ENCODE measurements at places on chromosomes 13 and 19.
A peak's percentile ranks its signal among the peaks of the same experiment; 100 is the strongest.

GRCh38 chr13:105058517-105058916, 1476.9 kb downstream of the EFNB2 start:
- no peak for DNase-seq

GRCh38 chr13:111006506-111007031, 91.7 kb upstream of the ANKRD10 start:
- peak; percentile 91 for DNase-seq

- DNase-seq, result no peak
Observed at GRCh38 chr13:68007576-68007975, 777.4 kb upstream of the PCDH9 start.

DNA sequence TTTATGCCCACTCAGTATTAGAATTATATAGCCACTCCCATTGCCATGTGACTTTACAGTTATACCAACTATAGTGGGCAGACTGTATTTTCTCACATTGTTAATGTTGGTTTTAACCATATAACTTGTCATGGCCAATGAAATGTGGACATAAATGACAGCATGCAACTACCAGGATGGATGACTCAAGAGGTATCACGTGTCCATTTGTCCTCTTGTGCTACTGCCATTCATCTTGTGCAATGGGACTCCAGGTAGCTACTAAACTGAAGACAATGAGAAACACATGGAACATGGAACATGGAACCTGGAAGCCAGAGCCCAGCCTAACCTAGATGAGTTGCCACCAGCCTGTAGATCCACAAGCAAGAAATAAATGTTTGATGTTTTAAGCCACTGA, 242.7 kb upstream of the IPO5 start:
- no peak for DNase-seq

DNA sequence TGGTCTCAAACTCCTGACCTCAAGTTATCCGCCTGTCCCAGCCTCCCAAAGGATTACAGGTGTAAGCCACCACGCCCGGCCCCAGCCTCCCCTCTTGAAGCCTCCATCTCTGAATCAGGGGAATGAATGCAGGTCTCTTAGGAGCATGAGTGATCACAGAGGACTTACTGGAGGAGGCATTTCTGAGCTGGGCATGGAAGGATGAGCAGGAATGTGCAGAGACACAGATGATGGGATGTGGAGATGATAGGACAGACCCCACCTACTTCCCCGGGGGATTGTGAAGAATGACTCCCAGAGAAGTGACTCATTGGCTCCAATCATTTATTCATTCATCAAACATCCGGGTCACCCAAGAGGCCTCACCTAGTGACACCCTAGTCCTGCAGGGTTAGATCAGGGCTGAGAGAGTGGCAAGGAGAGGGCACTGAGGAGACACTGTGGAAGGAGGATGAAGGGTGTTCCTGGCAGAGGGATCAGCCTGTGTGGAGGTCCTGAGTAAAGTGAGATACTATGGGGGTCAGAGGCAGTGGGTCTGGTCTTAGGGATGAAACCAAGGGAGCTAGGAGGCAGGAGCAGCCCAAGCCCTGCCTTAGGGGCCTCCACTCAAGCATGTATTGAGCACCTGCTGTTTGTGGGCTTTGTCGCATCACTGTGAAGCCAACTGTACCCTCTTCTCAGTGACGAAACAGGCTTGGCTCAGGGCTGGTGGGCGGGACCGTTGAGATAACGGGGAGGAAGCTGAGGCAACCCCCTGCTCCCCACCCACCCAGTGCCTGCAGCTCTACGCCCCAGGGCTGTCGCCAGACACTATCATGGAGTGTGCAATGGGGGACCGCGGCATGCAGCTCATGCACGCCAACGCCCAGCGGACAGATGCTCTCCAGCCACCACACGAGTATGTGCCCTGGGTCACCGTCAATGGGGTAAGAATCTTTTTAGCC, 3.0 kb downstream of the IFI30 start:
- DNase-seq, result no peak

GRCh38 chr13:33052506-33053280, 36.5 kb downstream of the KL start:
- peak; percentile 74 for DNase-seq

- no peak for DNase-seq
Observed at GRCh38 chr19:2618611-2619010, 83.9 kb downstream of the GNG7 start.

DNA sequence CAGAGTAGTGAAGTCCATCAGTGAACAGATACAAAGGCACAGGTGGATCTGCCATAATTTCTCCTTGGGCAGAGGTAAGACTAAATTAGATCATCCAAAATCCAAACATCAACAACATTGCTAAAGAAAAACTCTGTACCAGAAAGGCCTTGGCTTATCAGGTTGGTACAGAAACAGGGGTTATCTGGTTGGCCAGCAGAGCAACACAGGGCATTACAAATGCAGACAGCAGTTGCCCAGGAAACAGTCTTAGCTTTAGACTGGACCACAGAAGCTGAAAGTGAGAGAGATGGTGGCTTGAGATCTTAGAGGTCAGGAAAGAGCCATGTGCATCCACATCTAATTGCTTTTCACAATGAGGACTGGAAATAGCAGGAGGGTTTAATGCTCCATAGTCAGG, 26.6 kb upstream of the DGKH start:
- no peak for DNase-seq

- DNase-seq, result no peak
Observed at GRCh38 chr13:35814605-35815011, 316.6 kb downstream of the DCLK1 start.

DNA sequence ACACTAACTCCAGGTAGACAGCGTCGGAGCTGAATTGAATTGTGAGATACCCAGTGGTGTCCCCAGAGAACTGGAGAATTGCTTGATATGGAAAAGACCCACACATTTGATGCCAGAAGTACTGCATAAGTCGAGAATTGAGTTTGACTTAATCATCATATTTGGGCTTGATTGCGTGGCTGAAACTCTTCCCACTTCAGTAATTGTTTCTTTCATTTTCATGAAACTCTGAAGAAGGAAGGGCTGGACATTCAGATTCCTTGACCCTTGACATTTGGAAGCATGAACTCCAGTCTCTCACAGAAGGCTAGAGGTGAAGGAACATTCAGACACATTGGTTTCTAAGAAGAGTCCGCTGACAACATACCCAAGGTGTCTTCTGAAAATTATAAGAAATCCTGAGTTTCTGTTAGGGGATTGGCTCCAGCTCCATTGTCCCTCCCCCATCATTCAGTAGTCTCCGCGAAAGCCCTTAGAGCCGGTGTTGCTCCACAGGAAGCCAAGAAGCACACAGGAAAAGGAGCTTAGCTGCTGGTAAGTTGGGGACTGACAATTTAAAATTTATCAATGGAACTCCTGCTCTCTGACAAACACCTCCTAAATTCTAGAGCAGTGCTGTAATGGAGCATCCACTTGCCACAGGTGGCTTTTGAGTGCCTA, at the start of gene FPR2:
Gene FPR2, plus strand, starts transcription at position 484 of the 660 bp plus-strand sequence. CDS start 7,479 bp downstream, outside the sequence.
- DNase-seq, result no peak

- no peak for DNase-seq
Observed at GRCh38 chr13:30972888-30973377, 40.5 kb downstream of the TEX26 start.

- no peak for DNase-seq
Observed at GRCh38 chr19:5234412-5234811, 106.2 kb downstream of the PTPRS start.

- no peak for DNase-seq
Observed at GRCh38 chr19:19321141-19321577, 530 bp downstream of the MAU2 start.

DNA sequence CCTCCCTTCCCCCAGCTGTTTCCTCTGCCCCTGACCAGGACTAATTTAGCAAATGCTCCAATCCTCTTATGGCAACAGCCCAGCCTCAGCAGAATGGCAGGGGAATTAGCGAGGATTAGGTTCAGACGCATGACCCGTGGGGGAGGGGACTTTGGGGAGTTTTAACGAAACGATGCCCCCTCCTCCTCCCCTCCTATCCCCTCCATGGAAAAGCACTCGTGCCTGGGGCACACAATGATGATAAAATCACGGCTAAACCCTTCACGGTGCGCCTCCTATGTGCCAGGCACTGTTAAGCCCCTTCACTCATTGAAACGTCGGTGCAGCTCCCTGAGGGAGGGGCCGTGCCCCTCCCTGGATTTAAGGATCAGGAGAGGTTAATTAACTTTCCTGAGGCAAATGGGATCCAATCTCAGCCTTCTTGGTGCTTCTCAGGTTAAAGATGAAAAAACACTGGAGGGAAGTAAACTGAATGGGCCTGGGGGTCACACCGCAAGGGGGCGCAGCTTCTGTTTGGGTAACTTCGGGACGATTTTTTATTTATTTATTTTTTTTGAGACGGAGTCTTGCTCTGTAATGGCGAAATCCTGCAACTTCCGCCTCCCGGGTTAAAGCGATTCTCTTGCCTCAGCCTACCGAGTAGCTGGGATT, 10.1 kb upstream of the TPRX2 start:
- DNase-seq, result no peak

- DNase-seq, result no peak
Observed at GRCh38 chr19:29321116-29321515, 108.2 kb upstream of the UQCRFS1 start.

DNA sequence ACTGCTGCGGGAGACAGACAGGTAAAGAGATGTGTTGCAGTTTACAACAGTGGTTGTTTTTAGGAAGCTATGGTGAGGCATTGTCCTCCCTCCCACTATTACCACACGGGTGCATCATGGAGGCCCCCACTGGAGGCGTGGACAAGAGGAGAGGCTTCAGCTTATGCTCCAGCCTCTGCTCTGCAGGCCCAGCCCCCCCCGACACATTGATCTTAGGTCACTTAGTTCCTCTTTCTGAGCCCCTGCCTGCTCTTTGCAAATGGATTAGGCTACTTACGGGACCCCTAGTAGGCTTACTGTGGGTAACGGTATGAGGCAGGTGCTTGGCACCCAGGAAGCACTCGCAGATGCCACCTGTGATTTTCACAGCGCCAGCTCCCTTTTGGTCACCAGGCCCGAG, 123.9 kb downstream of the SLC7A1 start:
- no peak for DNase-seq

- DNase-seq, result no peak
Observed at GRCh38 chr19:42295831-42296525, 6.0 kb upstream of the PRR19 start.

DNA sequence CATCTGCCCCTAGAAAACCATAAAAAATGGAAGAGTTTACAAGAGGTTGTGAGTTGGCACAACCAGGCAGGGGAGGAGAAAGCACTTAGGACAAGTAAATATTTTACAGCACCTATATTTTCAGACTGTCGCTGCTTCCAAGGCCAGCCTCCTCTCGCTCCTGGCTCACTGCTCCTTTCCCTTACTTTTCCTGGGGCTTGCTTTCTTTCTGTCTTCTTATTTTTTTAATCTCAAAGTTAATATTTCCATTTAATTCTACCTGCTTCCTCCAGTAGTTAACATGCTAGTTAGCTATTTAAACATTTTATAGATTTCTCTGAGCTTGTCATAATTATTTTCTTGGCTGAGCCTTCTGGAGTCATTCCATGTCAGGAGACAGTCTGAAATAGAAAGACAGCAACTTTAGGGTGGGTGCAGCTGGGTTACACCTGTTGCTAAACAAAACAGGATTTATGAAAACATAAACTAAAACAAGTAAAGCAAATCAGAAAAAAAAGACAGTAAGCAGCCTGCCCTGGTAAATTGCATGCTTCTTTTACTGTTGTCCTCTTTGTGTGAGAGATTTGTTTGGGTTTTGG, 330.1 kb downstream of the DLEU7 start:
- peak; percentile 48 for DNase-seq

DNA sequence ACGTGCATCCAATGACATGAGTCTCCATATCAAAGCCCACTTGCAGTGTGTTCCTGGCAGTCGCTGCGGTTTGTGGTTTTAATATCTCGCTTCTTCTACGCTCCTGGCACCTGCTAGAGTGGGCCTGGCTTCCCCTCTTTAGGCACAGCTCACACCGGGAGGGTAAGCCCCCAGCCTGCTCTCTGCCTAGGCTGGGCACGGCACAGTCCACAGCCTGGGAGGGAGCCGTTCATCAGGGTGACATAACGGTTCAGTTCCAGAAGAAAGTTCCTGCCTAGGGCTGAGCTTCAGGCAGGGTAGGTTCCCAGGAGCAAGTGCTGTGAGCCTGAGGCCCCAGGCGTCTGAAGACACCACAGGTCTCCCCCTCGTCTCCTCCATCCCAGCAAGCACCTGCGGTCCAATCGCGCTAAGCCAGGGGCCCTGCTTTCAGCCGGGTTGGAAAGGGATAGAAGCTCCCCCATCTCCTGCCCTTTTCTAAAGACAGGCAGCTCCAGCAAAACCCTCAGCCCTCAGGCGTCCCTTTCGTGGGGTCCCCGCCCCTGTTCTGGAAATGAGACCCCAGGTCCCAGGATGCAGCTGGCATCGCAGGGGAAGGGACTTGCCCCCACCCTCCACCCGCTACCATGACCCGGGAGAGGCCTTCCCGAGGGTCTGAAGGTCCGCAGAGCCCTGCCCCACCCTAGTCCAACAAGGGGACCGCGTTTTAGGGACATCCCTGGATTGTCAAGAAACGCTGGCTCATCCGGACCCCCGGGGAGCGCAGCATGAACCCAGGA, 121.6 kb upstream of the ZNF507 start:
- DNase-seq, result no peak

- DNase-seq, result peak; percentile 39
Observed at GRCh38 chr19:34365463-34366401, 736 bp downstream of the GPI start.

GRCh38 chr13:64165826-64166225, 2750.2 kb upstream of the PCDH20 start:
- DNase-seq, result no peak

DNA sequence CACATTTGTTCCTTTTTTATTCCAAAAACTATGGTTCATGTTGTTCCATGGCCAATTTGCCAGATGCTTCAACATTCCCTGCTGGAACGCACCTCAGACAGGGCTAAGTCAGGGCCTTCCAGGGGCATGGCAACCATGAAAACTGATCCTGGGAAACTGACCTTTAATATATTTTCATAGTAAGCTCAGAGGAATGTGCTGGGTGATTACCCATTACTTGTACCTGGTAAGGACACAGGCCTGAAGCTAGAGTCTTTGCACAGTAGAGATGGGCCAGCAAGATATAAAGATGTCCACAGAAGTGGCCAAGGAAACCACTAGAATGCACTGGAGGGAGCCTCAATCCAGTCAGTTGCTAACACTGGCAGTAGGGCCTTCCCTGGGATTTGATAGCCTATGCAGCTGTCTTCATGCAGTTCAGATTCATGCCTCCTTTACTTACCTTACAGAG, 353.1 kb downstream of the ENOX1 start:
- DNase-seq, result no peak

DNA sequence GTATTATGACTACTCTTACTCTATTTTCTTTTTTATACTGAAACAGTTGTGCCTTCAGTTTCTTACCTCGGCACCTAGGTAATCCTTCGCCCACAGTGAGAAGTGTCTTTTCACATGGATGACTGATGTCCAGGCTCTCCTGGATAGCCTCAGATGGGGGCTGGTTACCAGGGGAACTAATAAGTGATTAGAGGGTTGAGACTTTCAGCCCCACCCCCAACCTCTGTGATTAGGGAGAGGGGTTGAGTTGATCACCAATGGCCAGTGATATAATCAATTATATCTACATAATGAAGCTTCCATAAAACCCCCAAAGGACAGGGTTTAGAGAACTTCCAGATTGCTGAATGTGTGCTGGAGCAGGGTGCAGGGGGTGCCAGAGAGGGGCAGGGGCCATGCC, 43.0 kb upstream of the GPR183 start:
- no peak for DNase-seq

- DNase-seq, result no peak
Observed at GRCh38 chr19:47241919-47242577, 11.0 kb upstream of the BBC3 start.

- DNase-seq, result no peak
Observed at GRCh38 chr13:41680900-41681299, 223.6 kb downstream of the RGCC start.

- DNase-seq, result peak; percentile 89
Observed at GRCh38 chr19:21474671-21475181, 30.7 kb upstream of the ZNF429 start.
